ENCODE measurements at places on chromosomes 4 and X.

DNA sequence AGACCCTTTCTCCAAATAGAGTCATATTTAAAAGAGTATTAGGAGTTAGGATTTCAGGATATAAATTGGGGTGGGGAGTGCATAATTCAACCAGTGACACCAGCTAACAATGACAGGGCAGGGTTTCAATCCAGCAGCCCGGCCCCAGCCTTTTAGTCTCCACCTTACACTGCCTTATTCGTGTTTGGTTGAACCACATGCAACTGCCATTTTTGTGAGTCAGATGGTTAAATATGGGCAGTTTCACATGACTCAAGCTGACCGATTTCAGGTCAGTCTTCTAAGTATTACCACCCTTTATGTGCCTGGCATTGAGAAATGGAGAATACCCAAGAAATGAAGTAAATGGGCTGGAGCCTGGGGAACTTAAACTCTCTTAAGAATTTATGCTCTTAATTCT, 102.8 kb downstream of the STOX2 start:
- no peak overlapping the region for H3K27ac ChIP-seq
- no peaks in the 10 kb centered on the region for H3K4me1 ChIP-seq
- DNase-seq, result no peak
- no peaks in the 10 kb centered on the region for H3K36me3 ChIP-seq
- H3K4me3 ChIP-seq, result no peak overlapping the region

DNA sequence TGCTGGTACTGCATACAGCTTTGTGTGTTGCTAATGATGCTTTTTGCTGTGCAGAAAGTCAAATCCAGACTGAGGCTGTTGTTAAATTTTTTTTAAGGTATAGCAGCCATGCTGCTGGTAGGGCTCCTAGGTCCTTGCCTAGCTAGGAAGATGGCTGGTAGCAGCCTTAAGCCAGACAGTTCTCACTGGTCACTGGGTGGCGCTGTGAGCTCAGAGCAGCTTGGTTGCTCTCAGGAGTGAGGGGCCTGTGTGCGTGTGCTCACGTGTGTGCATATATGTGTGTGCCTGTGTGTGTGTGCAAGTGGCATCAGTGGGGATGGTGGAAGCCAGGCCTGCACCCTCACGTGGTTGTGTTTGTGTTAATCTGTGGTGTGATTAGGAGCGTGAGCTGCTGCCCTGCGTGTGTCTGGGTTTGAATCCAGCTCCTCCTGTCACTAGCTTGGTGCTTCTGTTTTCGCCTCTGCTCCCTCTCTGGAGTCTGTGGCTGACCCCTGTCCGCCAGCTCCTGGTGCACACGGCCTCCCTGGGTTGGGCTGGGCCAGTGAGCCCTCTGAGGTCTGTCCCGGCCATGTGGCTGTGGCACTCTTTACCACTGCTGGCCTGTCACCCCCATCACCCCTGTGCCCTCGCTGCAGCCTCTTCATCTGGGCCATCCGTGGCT, 46.1 kb downstream of the SORCS2 start:
- H3K36me3 ChIP-seq, result no peaks in the 10 kb centered on the region
- DNase-seq, result peak; percentile 27
- H3K4me3 ChIP-seq, result no peak overlapping the region
- no peaks in the 10 kb centered on the region for H3K27me3 ChIP-seq
- no peak overlapping the region for H3K27ac ChIP-seq
- no peaks in the 10 kb centered on the region for H3K4me1 ChIP-seq

DNA sequence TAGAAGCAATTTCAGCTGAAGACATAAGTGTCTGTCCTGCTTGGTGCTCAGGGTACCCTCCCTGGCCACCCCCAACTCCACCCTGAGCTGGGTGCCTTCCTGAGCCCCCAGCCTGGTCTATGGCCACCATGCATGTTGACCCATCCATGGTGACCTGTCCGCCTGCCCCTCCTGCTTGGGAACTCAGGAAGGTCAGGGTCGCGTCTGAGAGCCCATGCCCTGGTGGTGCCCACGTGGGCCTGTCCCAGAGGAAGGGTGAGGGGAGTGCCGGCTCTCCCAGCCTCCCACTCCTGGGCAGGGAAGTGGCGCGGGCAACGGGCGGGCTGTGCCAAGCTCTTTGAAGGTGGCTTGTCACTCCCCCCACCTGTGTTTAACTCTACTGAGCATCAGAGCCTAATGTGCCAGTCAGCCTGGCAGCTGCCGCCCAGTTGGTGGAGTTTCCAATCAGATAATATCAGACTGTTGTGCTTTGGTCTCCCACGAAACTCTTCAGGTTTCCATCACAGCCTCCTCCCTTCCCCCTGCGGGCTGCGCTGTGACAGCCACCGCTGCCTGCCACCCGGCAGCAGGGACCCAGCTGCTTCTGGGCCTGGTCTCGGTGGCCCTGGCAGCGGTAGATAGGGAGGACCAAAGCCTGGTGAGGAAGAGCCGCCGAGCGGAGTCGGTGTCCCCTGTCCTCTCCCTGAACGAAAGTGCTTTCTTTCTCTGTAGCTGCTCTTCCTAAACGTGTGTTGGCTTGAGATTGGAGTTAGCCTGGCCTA, 4.8 kb downstream of the SH3BP2 start:
- peak overlapping the region; percentile 84 for H3K27ac ChIP-seq
- no peaks in the 10 kb centered on the region for H3K27me3 ChIP-seq
- peak; percentile 70 for DNase-seq
- H3K4me3 ChIP-seq, result peak overlapping the region; percentile 78
- H3K36me3 ChIP-seq, result peaks cover 2% of the 10 kb centered on the region

DNA sequence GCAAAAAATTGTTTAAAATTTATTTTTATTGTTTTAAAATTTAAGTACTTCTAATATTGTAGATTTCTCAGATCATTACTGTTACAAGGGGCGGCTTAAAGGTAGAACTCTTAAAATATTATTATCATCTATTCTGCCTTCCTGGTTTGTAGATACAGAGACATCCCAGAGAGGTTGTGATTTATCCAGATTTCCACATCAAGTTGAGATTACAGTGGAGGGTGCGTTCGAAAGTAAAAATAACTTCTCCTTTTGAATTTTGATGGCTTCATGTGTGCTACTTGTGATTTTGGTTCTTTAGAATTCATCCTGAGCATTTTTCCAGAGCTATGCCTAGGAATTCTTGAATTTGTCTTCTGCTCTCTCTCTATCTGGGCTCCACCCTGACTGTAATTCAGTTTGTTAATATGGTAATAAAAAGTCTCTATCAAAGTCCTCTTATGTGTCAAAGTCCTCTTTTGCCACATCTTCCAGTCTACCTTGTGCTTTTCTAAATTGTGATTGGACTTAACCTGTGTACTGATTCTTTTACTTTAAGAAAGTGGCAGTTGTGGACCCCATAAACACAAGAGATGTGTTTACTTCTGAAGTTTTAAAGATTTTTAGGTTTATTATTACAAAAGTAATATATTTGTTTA, 37.2 kb downstream of the CLCN3 start:
- H3K4me3 ChIP-seq, result no peak overlapping the region
- H3K36me3 ChIP-seq, result peaks cover 7% of the 10 kb centered on the region

DNA sequence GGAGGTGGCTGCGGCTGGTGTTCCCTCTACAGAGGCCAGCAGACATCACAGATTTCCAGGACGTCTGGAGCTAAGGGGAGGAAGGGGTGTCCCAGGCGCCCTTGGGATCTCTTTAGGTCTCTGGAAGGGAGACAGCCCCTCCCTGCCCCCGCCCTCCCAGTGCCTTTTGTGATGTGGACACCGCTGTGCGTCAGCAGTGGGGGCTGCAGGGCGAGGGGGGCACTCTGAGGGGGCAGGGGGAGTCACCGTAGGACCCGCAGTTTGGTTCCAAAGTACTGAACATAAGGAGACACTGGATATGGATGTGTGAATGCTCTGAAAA, 25.6 kb upstream of the MXD4 start:
- no peaks in the 10 kb centered on the region for H3K27me3 ChIP-seq
- H3K4me3 ChIP-seq, result no peak overlapping the region
- DNase-seq, result no peak
- no peak overlapping the region for H3K27ac ChIP-seq
- H3K4me1 ChIP-seq, result peaks cover 36% of the 10 kb centered on the region
- no peaks in the 10 kb centered on the region for H3K36me3 ChIP-seq

GRCh38 chr4:137238456-137239162, 293.7 kb downstream of the PCDH18 start:
- DNase-seq, result no peak
- H3K27me3 ChIP-seq, result no peaks in the 10 kb centered on the region
- H3K4me1 ChIP-seq, result no peaks in the 10 kb centered on the region
- H3K36me3 ChIP-seq, result no peaks in the 10 kb centered on the region
- no peak overlapping the region for H3K27ac ChIP-seq

GRCh38 chr4:147950841-147951240, 219.0 kb downstream of the ARHGAP10 start:
- no peaks in the 10 kb centered on the region for H3K4me1 ChIP-seq
- H3K4me3 ChIP-seq, result no peak overlapping the region
- peaks cover 16% of the 10 kb centered on the region for H3K36me3 ChIP-seq
- no peak overlapping the region for H3K27ac ChIP-seq

GRCh38 chrX:20477836-20478524, 211.3 kb upstream of the RPS6KA3 start:
- DNase-seq, result no peak
- no peak overlapping the region for H3K27ac ChIP-seq
- no peaks in the 10 kb centered on the region for H3K27me3 ChIP-seq
- no peak overlapping the region for H3K4me3 ChIP-seq

GRCh38 chr4:83629945-83630721, 94.2 kb downstream of the GPAT3 start:
- H3K4me3 ChIP-seq, result no peak overlapping the region
- no peak for DNase-seq
- H3K27me3 ChIP-seq, result peaks cover 12% of the 10 kb centered on the region
- no peaks in the 10 kb centered on the region for H3K4me1 ChIP-seq
- no peak overlapping the region for H3K27ac ChIP-seq

GRCh38 chrX:11135564-11136185, 24.5 kb downstream of the HCCS start:
- H3K36me3 ChIP-seq, result no peaks in the 10 kb centered on the region
- no peak for DNase-seq
- no peak overlapping the region for H3K4me3 ChIP-seq
- no peaks in the 10 kb centered on the region for H3K4me1 ChIP-seq
- no peak overlapping the region for H3K27ac ChIP-seq

DNA sequence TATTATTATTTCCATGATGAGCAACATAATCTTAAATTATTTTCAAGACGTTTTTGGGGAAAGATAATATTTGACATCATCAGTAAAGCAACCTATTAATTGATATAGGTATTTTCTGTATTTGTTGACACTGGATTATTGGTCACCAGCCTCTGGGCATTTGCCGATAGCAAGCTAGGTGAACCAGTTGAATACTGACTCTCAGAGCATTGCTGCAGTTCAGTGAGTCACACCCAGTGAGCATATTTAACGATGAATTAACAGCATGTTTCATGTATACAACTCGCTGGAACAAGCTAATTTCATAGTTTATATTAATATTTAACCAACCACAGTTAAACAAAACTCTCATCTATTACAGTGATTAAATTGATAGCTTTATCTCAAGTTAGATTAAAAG, 1006.0 kb upstream of the DIAPH2 start:
- no peaks in the 10 kb centered on the region for H3K27me3 ChIP-seq
- H3K27ac ChIP-seq, result no peak overlapping the region
- no peak for DNase-seq
- no peak overlapping the region for H3K4me3 ChIP-seq
- no peaks in the 10 kb centered on the region for H3K4me1 ChIP-seq

GRCh38 chr4:150664935-150665334, 83.0 kb downstream of the MAB21L2 start:
- H3K4me1 ChIP-seq, result no peaks in the 10 kb centered on the region
- no peak overlapping the region for H3K4me3 ChIP-seq
- H3K27me3 ChIP-seq, result no peaks in the 10 kb centered on the region
- peaks cover 7% of the 10 kb centered on the region for H3K36me3 ChIP-seq
- H3K27ac ChIP-seq, result no peak overlapping the region
- no peak for DNase-seq

DNA sequence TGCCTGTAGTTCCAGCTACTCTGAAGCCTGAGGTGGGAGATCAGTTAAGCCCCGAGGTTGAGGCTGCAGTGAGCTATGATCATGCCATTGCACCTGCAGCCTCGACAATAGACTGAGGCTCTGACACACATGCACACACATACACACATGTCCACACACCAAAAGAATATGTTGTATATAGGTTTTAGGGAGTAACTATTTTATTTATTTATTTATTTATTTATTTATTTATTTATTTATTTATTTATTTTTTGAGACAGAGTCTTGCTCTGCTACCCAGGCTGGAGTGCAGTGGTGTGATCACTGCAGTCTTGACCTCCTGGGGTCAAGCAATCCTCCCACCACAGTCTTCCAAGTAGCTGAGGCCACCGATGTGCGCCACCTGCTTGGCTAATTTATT, 78.3 kb downstream of the DCLK2 start:
- DNase-seq, result no peak
- H3K4me1 ChIP-seq, result no peaks in the 10 kb centered on the region
- no peaks in the 10 kb centered on the region for H3K36me3 ChIP-seq
- no peaks in the 10 kb centered on the region for H3K27me3 ChIP-seq

- H3K27me3 ChIP-seq, result no peaks in the 10 kb centered on the region
- no peak overlapping the region for H3K4me3 ChIP-seq
- H3K4me1 ChIP-seq, result peaks cover 18% of the 10 kb centered on the region
- H3K27ac ChIP-seq, result no peak overlapping the region
Observed at GRCh38 chr4:121863799-121864198, 6.5 kb downstream of the BBS7 start.

DNA sequence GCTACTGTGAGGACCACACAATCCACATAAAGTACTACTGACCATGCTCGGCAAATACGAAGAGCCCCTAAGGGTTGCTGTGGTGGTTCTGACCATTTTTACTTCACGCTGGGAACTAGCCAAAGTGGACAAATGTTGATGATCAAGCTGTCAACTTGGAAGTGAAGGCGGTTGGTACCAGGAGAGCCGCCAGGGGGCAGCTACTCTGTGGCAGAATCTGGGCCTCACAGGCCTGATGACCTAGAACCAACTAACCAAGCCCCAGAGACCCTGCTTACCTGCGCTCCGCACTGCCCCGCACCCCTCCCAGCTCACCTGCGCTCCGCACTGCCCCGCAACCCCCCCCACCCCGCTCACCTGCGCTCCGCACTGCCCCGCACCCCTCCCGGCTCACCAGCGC, 5.6 kb downstream of the GAK start:
- no peak overlapping the region for H3K27ac ChIP-seq
- H3K4me3 ChIP-seq, result no peak overlapping the region
- H3K27me3 ChIP-seq, result no peaks in the 10 kb centered on the region
- H3K4me1 ChIP-seq, result peaks cover 65% of the 10 kb centered on the region
- H3K36me3 ChIP-seq, result peaks cover 17% of the 10 kb centered on the region

DNA sequence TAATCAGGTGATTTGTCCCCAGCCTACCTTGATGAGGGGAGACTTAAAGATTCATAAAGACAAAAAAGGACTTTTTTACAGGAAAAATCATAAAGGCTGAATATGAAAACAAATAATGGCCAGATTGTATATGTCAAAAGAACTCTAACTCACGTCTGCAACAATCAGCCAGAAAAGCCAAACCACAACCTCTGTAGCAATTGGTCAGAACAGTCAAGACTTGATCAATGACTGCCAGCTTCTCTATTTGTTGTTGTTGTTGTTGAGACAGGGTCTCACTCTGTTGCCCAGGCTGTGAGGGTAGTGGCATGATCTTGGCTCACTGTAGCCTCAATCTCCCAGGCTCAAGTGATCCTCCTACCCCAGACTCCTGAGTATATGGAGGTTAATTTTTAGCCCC, 35.9 kb upstream of the PPA2 start:
- no peaks in the 10 kb centered on the region for H3K36me3 ChIP-seq
- no peak overlapping the region for H3K27ac ChIP-seq
- H3K4me1 ChIP-seq, result no peaks in the 10 kb centered on the region
- no peak for DNase-seq
- H3K4me3 ChIP-seq, result no peak overlapping the region

- H3K27ac ChIP-seq, result no peak overlapping the region
- no peaks in the 10 kb centered on the region for H3K4me1 ChIP-seq
- peaks cover 2% of the 10 kb centered on the region for H3K27me3 ChIP-seq
- DNase-seq, result no peak
- no peak overlapping the region for H3K4me3 ChIP-seq
Observed at GRCh38 chr4:84855774-84856173, 110.7 kb downstream of the WDFY3 start.
